ENCODE measurements at places on chromosomes 2 and 18.

GRCh38 chr2:9952286-9952737, 819 bp downstream of the GRHL1 start:
- no peak for DNase-seq

DNA sequence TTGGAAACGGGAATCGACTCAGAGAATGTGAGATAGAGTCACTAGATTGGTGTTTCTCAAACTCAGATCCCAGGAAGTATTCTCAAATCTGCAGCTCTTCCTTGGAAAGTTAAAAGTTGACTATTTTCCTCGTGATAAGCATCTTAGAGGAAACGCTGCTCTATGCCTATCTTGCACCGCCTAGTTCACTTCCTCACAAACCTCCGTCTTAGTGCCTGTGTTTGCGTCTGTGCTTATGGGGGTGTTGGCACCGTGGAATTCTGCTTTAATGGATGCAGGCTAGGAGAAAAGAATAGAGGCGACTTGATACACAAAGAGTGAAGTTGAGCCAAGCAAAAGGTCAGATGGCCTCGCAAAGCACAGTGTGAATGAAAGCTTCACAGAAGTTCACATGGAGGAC, 255.3 kb upstream of the ID2 start:
- no peak for DNase-seq

DNA sequence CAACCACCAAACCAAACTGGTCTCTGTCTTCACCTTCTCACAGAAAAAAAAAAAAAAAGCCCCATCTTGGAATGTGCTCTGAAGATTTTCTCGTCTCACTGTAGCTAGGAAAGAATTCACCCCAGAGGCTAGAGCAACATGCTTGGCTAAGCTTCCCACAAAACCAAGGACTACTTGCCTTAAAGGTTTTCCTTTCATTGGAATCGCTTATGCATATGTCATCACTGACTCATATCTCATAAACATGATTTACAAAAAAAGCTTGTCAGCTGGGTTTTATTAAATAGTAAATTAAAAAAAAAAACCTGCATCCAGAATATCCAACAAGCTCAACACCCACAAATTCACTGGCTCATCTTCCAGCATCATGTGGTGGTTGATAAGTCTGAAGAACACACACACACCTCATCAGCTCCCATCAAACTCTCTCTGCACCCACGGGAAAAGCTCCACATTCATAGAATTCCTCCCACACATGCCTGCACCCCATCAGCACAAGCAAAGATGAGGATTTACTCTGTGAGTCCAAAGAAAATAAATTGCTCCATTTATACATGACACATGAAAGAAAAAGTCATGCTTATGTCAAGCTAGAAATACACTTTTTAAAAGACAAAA, 182.0 kb upstream of the TRIB2 start:
- peak; percentile 54 for DNase-seq

DNA sequence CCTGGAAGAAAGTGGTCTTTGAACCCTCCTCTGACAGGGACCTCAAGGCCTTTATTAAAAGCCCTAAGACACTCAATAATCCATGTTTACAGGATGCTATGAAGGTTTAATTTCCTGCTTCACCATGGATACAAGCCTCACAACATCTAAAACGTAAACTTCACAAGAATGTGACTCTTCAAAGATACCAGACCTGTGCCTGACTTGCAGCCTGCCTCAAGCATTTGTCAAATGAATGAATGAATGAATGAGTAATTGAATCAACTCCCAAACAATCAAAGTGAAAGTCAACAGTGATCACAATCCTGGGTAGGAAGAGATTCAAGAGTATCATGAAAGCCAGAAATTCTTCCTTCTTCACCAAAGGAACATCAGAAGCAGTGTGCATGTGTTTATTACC, 30.4 kb downstream of the KLF7 start:
- DNase-seq, result no peak

- DNase-seq, result no peak
Observed at GRCh38 chr2:10365412-10365811, 62.7 kb downstream of the HPCAL1 start.

Data from Ammon's horn (tissue), 1 donor.